Esophagus muscularis mucosa (tissue), 4 donors: ENCODE measurements at places on chromosomes 4 and X.

- no peak for DNase-seq
Observed at GRCh38 chrX:104659005-104659744, 93.2 kb downstream of the IL1RAPL2 start.

- no peak for DNase-seq
Observed at GRCh38 chrX:45912316-45912715, 632.9 kb downstream of the ZNF674 start.

- DNase-seq, result peak; percentile 74
Observed at GRCh38 chr4:139921429-139922184, 232.4 kb downstream of the MAML3 start.

- DNase-seq, result no peak
Observed at GRCh38 chr4:111066001-111066400, 443.1 kb upstream of the PITX2 start.

GRCh38 chr4:140154572-140154891 lies 548 bp upstream of the MAML3 start:
- no peak for DNase-seq

- no peak for DNase-seq
Observed at GRCh38 chrX:17120816-17121215, 174.4 kb downstream of the REPS2 start.

GRCh38 chr4:183362916-183363542 lies 40.8 kb upstream of the CLDN24 start:
- DNase-seq, result no peak

GRCh38 chr4:183873409-183874185 lies 31.5 kb upstream of the STOX2 start:
- no peak for DNase-seq

GRCh38 chrX:41035582-41035981 lies 49.7 kb upstream of the USP9X start:
- DNase-seq, result no peak

DNA sequence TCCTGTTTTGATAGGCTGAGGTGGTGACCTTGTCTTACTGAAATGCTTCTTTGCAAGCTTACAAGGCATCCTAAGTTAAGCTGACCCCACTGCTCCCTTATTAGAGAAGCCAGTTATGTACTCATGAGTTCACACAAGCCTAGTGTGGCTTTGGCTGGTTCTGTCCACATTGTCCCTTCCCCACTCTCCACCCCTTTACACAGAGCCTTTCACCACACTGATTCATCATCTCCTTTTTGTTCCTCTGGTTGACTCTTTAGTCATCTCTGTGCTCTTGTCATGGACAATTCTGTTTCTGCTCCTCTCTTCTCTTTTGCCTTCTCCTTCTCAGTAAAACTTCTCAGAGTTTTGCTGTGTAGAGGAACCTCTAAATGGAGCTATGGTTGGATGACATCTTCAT lies 4.9 kb downstream of the CHRNA9 start:
- DNase-seq, result no peak

GRCh38 chrX:99494668-99495067 lies 915.4 kb downstream of the PCDH19 start:
- no peak for DNase-seq

DNA sequence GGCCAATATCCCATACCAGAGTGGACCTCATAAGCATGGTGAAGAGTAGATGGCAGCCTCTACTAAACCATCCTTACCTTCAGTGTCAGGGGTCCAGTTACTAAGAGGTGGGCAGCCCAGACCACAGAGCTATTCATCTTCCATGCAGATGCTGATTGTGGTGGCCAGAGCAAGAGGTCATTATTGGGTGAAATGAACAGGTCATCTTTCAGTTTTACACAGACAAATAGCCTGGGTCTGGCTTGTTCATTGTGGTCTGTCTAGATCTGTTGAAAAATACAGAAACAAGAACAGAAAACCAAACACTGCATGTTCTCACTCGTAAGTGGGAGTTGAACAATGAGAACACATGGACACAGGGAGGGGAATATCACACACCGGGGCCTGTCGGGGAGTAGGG lies 71.3 kb downstream of the PAK3 start:
- DNase-seq, result no peak

DNA sequence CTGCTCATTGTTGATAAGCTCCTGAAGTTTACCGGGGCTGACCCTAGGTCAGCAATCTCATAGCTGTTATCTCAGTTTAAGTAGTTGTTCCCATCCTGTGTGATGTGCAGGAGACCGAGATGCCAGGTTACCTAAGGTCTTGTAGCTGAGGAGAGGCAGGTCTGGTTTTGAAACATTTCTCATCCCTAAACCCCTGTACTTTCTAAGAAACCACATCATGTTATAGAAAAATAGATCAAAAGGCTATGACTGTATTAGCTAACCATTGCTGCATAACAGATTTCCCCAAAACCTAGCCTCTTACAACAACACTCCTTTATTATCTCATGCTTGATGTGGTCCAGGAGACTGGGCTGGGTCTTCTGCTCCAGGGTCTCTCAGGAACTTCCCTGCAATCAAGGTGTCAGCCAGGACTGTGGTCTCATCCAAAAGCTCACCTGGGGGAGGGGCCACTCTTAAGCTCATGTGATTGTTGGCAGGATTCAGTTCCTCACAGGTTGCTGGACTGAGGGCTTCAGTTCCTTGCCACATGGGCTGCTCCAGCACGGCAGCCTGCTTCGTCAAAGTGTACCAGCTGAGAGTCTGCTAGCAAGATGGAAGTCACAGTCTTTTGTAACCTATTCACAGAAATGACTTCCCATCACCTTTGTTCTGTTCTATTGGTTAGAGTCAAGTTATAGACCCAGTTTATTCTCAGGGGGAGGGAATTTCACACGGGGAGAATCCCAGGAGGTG lies 60.9 kb upstream of the CLCN4 start:
- DNase-seq, result no peak

DNA sequence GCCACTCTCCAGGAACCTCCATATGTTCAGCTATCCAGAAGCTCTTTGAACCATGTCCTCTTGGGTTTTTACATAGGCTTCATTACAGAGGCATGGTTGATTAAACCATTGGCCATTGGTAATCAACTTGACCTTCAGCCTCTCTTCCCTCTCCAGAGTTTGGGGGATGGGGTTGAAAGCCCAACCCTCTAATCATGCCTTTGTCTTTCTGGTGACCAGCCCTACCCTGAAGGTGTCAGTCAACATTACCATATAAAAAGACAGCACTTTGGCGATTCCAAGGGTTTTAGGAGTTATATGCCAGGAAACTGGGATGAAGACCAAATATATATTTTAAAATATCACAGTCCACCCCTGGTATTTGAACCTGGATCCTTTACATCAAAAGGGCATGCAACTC lies 222.5 kb downstream of the CHIC1 start:
- no peak for DNase-seq

DNA sequence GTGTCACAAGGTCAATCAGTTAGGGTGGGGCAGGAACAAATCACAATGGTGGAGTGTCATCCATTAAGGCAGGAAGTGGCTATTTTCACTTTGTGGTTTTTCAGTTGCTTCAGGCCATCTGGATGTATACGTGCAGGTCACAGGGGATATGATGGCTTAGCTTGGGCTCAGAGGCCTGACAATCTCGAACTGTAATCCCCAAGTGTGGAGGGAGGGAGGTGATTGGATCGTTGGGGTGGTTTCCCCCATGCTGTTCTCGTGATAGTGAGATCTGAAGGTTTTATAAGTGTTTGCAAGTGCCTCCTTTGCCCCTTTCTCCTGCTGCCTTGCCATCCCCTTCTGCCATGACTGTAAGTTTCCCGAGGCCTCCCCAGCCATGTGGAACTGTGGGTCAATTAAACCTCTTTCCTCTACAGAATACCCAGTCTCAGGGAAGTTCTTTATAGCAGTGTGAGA lies 36.7 kb upstream of the STS start:
- DNase-seq, result no peak

DNA sequence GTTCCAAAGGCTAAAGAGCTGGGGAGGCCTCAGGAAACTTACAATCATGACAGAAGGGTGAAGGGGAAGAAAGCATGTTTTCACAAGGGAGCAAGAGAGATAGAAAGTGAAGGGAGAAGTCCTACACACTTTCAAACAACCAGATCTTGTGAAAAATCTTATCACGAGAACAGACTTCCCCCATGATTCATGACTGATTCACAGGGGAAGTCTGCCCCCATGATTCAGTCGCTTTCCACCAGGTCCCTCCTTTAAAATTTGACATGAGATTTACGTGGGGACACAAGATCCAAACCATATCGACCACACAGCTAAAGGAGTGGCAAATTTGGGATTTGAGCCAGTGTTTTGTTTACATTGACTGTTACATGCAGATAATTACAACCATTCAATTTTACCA lies 971.1 kb upstream of the HS3ST1 start:
- DNase-seq, result no peak
